Motor neuron (in vitro differentiated cells): ENCODE measurements at places on chromosomes 7 and 10.

DNA sequence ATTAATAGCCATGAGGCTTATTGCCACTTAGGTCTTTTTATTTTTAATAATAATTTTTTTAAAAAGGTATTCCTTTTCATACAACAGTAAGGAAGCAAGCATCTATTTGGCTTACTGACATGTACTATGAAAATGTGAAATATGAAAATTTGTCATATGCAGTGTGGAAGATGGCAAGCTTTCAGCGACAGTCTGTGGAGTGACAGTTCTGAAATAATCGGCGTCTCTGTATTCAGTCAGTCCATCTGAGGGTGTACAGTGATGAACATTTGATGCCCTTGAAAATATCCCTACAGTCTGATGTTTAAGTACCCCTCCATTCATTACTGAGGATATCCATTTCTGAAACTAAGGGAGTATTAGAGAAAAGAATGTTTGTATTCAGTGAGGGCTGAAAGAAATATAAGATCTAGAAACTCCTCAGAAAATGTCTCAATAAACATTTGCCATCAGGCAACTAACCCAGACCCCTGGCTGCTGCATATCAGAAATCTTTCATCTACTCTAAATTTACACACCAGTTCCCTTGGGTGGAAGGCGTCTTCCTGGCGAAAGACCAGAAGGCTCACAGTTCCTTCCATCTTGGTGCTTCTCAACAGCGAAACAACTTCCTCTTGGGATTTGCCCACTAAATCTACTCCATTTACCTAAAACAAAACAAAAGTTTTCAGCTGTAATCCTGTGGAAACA is 440.6 kb downstream of the PARD3 start:
- no peak for ATAC-seq

DNA sequence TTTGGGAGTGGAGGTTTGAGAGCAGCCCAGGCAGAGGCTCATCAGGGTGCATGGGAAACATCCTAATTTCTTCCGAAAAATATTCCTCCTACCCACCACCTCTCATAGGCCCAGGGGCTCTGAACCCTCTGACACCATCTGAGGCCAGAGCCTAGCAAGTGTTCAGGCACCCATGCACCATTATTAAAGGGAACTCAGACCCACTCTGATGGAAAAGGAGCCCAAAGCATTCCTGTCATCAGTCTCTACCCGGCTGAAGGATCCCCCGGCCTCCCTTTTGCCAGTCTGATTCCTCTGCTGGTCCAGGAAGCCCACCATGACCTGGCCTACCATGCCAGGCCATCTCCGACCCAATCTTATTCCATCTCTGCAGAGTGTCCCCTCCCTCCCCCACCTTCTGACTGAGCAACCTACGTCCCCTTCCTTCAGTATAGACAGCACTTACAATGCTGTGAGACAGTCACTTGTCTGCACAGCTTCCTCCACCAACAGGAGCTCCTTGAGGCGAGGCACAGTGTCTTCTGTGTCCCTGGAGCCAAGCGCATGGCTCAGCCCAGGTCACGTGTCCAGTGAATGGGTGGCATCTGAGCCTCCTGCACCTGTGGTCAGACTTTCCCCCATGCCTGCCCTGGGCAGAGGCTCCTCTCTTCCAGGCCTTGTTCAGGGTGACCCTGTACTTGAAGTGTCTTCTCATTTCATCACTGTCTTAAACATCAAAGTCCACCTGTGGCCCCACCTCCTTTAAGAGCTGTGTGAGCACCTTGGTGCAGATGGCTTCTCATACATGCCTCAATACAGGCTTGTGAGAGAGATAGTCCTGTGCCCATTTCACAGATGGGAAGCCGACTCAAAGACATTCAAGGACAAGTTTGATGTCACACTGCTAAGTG is 889 bp upstream of the GPR15LG start:
- ATAC-seq = no peak

DNA sequence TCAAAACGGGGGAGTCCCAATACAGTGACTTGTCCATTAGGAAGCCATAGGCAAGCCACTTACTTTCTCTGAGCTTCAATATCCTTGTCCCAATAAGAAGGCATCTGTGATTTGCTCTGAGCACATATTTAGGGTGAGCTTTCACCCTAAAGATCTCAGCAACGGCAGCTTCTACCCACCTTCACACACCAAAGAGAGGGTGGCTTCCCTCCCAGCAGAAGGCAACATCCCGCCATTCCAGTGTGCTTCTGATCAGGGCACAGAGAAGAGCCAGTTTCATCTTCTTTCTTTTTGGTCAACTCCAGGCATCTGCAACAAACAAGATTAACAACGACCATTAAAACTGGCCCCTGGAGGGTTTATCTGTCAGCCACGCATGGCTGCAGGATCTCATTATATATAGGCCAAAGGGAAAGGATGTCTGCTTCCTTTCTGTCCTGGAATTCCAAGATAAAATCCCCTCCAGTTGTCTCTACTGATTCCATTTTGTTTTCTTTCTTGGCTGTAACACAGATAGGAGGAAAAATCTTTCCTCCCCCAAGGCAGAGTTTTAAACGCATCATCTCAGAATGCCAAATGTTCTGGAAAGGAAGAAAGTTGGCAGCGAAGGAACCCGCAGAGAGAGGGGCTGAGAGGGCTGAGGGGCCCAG is 491 bp upstream of the SH2D4B start:
- ATAC-seq = no peak

DNA sequence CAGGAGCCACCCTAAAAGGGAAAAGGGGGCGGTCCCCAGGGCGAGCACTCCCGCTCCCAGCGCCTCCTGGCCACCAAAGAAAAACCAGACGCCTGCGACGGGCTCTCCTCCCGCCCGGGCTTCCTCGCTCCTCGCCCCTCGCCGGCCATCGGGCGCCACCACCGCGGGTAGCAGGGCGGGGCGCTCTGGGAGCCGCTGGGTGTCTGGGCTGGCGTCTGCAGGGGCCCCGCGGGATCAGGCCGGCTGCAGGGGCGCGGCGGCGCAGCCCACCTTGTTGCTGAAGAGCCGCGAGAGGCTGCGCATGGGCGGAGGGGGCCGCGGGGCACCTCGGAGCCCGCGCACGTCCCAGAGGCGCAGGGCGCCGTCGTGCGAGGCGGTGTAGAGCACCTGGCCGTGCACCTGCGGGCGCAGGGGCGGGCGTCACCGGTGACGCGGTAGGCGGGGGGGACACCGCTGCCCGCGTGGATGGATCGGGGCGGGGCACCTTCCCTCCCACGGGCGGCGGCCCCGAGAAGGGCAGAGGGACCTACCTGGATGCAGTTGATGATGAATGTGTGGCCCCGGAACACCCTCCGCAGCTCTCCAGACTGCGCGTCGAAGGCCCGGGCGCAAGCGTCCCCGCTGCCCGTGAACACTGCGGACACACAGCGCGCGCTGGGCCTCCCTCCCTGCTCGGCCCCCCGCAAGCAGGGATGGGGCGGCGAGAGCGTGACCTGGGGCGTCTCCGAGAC is 28.3 kb downstream of the WDR86 start:
- peak; percentile 17 for ATAC-seq

DNA sequence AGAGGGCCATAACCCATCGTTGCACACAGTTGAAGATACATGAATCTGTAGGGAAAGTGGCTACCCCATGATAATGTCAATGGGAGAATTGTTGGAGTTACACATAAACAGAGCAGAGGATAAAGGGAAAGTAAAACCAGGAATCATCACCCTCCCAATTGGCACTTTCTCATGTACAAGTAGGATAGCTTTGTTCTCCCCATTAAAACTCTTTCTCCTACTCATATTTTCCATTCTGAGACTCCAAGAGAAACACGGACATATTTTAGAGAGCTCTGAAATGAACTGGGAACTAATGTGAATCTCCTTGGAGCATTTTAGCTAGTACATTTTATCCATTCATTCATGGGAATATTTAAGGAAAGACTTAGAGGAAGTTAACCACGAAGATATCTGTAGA is 17.2 kb upstream of the LRRC17 start:
- no peak for ATAC-seq

DNA sequence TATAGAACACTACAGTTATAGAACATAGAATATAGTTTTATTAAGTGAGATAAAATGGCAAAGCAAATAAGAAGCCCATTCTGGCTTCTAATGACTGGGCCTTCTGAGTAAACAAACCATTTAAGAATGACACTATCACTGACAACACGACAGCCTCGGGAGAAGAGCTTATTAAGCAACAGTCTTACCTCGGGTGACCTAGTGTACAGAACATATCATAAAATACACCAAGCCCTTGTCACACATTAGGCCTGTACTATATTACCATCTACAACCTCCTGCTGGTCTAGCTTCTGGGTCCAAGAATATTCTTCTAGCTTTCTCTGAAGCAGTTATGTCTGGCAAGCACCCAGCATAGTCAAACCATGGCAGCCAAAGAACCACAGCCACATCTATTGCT is 32.0 kb downstream of the CCDC186 start:
- no peak for ATAC-seq

- ATAC-seq = peak; percentile 25
Observed at GRCh38 chr10:113386005-113386404, 166.8 kb upstream of the HABP2 start.

- peak; percentile 33 for ATAC-seq
Observed at GRCh38 chr10:3853547-3854303, 68.7 kb upstream of the KLF6 start.

DNA sequence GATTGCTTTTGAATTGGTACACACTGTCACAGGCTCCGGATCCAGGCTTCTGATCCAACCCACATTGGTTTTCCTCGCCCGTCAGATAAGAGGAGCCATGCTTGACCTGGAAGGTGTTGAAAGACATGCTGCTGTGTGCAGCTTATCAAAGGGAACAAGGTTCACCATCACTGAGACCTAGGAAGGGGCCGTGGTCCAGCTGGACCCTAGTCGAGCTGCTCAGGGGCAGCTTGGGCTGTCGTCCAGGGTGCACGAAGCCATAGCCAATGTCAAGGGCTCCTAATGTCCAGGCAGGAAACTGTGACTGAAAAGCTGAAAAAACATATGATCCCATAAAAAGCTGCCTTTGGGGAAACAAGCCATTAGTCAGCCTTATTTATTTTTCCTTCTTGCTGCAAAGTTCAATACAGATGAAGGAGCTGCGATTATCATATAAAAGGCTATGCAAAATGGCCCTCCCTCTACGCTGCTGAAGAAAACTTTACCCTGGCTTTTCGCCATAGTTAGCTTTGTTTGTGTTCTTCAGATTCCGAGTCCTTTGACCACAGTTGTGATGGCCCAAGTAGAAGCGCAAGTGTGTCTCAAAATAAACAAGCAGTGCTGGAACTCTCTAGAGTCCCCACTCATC is 118.0 kb downstream of the CREB5 start:
- ATAC-seq = peak; percentile 59

DNA sequence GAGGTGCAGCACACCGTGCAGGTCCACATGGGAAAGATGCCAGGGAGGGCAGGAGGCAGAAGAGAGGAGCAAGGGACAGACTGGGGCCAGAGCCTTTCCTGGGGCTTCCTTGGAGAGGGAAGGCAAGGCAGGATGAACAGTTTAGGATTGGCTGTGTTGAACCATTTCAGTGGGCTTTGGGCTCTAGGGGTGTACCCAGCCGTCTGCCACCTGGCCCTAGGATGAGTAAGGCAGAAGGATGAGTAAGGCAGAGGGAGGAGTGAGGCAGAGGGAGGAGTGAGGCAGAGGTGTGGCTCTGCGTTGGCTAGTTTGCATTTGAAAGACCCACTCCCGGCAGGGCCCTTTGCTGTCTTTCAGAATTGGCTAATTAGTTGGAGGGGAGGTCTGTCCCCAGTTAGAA is 31.5 kb upstream of the PRF1 start:
- peak; percentile 89 for ATAC-seq

GRCh38 chr10:132665946-132666704 is 119.8 kb downstream of the NKX6-2 start:
- ATAC-seq = peak; percentile 95

DNA sequence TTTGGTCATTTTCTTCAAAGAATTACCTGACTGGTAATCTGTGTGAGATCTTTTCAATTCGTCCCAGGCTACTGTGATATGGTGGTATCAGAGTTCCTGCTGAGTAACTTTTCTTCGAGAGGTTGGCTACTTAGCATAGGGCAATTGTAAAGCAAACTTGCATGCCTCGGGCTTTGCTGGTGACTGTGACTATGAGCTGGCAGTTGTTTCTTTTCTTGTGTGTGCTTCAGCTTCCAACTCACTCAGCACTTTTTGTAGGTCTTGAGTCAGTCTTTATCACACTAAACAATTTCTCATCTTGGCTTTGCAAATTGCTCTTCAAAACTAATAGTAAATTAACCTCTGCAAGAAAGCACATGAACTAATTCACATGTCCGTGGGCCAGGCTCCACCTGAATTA is 44.3 kb downstream of the PRR15 start:
- peak; percentile 1 for ATAC-seq

GRCh38 chr7:73557108-73557396 is 438 bp downstream of the BCL7B start:
- peak; percentile 91 for ATAC-seq

DNA sequence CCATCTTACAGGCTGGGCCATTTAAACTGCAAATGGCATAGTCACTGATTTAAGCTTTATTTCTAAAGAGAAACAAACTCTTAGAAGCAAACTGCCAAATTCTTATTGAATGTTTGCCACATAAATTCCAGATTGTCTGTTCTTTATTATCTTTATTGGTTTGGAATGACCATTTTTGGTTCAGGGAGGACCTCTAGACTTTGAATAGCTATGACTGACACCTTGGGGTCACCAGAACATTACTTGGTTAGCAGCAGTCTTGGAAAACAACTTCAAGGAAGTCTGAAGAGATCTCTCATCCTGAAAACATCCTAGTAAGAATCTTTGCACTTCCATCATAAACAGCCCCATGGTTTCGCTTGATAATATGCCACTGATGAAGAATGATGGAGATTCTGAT is 197.1 kb downstream of the SUGCT start:
- ATAC-seq = no peak

DNA sequence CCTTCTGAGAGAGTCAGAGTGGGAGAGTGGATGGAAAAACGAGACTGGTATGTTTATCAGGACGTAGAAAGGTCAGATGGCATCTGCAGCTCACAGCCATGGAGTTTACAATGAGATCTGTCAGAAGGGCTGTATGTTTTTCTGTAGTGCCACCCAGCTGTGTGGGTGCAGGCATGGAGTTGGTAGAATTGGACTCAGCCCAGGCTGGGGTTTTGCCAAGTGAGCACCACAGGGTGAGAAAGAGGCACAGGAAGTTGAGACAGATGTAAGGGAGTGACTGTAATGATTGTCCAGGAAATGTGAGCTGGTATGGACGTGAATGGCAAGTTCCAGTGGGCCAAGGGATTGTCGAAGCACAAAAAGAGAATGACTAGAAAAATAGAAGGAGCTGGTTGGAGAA is 9.1 kb upstream of the ZYX start:
- ATAC-seq = no peak

DNA sequence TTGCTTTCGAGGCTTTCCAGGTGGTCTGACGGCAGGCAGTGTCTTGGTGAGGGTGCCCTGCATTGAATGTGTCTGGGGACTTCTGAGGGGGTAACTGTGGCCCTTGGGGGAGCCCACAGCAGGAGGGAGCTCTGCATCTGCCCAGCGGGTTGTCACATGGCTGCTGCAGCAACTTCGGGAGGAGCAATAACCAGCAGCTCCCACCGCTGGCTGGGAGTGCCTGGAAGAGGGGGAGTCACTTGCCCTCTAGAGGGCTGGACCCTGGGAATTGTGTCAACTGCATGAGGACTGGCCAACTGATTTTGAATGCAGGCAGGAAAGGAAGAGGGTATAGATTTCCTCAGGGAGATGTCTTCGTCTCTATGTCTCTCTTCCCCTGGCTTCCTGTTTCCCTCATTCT is 26.4 kb downstream of the C10orf120 start:
- ATAC-seq = no peak
